ENCODE measurements at places on chromosomes 7 and 10. TPM values are rescaled to one million over a fixed set of nuclear protein-coding genes. Genes with fewer than 3 reads are reported as not detected.

Gene TMEM130
- total RNA-seq = 3.7 TPM

GRCh38 chr10:101322266-101323108, 31.5 kb upstream of the BTRC start:
- no peak overlapping the region for H3K4me3 ChIP-seq
- H3K4me1 ChIP-seq = no peaks in the 10 kb centered on the region
- DNase-seq = no peak
- H3K36me3 ChIP-seq = no peaks in the 10 kb centered on the region
- no peak overlapping the region for H3K27ac ChIP-seq

Gene PVRIG
- 1.7 TPM for total RNA-seq

Gene GRIFIN
- not detected for total RNA-seq

- no peak overlapping the region for H3K4me3 ChIP-seq
- no peak for DNase-seq
- H3K36me3 ChIP-seq = no peaks in the 10 kb centered on the region
- H3K27ac ChIP-seq = no peak overlapping the region
These were observed 926.4 kb downstream of the LRMDA start for GRCh38 chr10:76357726-76358415.

- H3K27me3 ChIP-seq = no peaks in the 10 kb centered on the region
- H3K36me3 ChIP-seq = no peaks in the 10 kb centered on the region
- DNase-seq = no peak
- H3K4me1 ChIP-seq = no peaks in the 10 kb centered on the region
- H3K27ac ChIP-seq = no peak overlapping the region
These were observed 42.1 kb downstream of the NEURL1 start for GRCh38 chr10:103535595-103535994.

- H3K4me3 ChIP-seq = no peak overlapping the region
- H3K36me3 ChIP-seq = no peaks in the 10 kb centered on the region
- H3K4me1 ChIP-seq = peaks cover 17% of the 10 kb centered on the region
- peak; percentile 72 for DNase-seq
These were observed 40.6 kb downstream of the AKR1B15 start for GRCh38 chr7:134589491-134589941.

Gene SLC26A5
- not detected for total RNA-seq

DNA sequence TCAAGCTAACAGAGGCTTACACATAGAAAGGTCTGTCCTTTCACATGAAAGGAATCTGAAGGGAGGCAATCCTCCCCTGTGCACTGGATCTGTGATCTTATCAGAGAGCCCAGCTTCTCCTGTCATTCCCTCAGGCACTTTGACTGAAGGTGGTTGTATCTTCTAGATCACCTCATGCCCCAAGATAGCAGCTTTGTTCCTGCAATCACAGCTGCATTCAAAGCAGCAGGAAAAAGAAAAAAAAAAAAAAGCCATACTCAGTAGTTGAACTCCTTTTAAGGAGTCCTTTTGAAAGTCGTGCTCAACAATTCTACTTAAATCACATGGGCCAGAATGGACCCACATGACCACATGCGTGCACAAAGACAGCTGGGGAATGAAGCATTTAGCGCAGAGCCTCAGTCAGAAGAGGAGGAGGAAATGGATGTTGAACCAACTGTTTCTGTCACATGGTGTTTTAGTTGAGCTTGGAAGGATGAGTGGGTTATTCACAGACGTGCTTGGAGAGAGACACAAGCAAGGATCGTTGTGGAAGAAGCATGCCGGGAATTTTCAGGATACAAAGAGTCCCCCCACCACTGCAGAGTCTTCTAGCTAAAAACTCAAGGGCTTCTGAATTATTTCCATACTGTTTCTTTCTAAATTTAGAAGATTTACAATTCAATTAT, 13.0 kb upstream of the PFKP start:
- no peaks in the 10 kb centered on the region for H3K36me3 ChIP-seq
- no peak for DNase-seq
- no peak overlapping the region for H3K4me3 ChIP-seq
- no peaks in the 10 kb centered on the region for H3K4me1 ChIP-seq
- no peaks in the 10 kb centered on the region for H3K27me3 ChIP-seq

Gene CAMK2B
- total RNA-seq = 3.2 TPM

Gene TMEM139
- not detected for total RNA-seq

DNA sequence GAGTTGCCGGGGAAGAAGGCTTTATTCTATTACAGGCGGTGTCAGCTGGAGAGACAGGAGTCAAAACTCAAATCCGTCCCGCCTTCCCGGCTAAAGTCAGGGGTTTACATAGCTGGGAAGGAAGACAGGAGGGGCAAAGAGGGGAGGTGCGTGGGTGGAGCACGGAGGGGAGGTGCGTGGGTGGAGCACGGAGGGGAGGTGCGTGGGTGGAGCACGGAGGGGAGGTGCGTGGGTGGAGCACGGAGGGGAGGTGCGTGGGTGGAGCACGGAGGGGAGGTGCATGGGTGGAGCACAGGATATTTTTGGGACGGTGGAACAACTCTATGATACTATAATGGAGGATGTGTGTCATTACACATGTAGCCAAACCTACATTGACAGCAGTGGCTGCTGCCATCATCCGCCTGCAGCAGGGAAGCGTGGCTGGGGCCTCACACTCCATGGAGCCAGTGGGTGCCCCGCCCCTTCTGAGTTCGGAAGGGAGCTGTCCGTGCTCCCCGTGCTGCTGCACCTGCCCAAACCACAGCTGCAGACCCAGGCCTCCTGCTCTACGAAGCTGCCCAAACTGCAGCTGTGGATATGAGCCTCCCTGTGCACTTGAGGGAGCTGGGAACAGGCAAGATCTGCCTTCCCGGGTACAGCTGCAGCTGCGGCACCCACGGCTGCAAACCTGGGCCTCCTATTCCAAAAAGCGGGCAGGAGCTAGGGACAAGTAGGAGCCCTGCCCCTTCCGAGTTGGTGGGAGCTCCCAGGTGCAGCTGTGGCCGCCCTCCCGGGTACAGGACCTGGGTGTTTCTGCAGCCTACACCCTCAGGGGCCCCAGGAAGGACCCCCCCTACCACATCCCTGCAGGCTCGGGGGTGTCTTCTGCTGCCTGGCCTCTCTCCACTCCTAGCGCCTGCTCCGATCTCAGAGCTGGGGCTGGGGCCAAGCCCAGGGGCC, 119.4 kb downstream of the DYNC2I1 start:
- H3K4me1 ChIP-seq = peaks cover 28% of the 10 kb centered on the region
- H3K27ac ChIP-seq = no peak overlapping the region
- H3K36me3 ChIP-seq = no peaks in the 10 kb centered on the region
- H3K4me3 ChIP-seq = no peak overlapping the region
- DNase-seq = no peak
- no peaks in the 10 kb centered on the region for H3K27me3 ChIP-seq

Gene FLNC
- 31.9 TPM for total RNA-seq

Gene MSS51
- total RNA-seq = 1.5 TPM

DNA sequence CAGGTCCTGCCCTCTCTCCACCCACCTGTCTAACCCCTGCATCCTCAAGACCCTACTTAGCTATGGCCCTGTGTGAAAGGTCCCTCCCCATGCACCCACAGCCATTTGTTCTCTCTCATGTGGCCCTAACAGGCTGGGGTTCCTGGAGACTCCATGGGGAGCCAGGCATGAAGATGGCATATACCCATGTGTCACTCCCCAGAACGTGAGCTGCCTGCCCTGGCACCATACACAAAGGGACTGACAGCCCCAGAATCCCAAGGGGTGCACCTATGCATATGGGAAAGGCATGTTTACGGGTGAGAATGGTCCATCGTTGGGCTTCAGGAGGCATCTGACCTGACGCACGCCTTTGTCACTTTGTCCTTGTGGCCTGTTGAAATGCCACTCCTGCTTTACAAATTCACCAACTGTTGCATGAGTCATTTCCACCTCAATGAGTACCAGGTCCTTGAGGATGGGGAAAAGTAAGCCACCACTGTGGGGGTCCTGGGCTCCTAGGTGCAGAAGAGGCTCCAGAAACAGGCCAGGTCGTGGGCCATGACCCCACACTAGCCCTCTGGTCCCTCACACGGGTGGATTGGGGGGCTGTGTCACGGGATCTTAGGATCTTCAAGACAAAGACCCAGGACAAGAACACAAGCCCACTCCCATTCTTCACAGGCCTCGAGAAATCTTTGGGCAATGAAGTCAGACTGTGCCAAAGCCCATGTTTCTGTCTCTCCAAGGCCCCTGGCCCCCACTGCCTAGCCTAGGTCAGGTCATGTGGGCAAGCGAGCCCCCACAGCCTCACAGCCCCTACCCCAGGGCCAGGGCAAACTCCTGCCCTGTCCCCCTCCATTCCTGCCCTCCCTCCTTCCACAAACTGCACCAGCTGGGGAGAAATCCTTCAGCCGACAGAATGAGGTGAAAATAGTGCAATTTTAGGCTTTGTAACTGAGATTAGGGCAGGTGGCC, 8.6 kb downstream of the GPRIN2 start:
- DNase-seq = no peak
- H3K4me1 ChIP-seq = no peaks in the 10 kb centered on the region
- H3K4me3 ChIP-seq = no peak overlapping the region
- H3K27me3 ChIP-seq = no peaks in the 10 kb centered on the region
- H3K36me3 ChIP-seq = no peaks in the 10 kb centered on the region
- H3K27ac ChIP-seq = no peak overlapping the region

DNA sequence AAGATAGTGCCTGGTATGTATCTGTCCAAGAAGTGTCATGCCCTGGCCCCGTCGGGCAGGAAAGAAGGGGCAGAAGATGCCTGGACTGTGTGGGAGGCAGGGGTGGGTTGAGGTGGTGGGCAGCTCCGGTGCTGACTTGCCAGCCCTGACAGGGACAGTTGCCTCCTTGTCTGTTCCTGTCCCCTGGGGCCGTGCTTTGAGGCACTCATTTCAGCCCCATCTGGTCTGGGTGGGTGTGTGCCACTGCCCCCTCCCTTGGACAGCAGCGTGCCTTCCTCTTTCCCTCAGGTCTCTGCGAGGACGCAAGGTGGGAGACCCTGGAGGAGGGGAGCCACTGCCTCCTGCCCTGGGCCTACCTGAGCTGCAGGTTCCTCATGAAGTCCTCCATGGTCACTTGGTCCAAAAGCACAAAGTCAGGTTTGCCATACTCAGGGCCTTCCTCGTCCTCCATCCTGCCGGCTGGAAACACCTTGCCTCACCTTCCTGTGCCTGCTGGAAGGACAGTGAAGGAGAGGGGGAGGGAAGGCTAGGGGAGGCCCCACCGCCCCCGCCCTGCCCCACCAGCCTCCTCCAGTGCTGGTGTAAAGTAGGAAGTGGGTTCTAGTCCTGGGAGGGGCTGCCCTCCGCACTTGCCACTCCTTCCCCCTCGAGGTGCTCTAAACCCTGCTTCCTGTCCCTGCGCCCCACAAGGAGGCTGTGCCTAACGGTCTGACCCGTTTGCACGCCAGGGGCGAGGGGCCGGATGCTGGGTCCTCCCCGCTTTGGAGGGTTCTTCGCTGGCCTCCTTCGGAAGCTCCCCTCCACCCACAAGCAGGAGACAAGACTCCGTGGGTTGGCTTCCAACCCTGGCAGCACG, at the start of gene MYO1G:
TSS of gene MYO1G (minus strand) at position 505 of the 856 bp plus-strand sequence. CDS start at position 451, 54 bp downstream.
- H3K4me3 ChIP-seq = peak within 1 kb of the TSS; percentile 21
- DNase-seq = no peak
- peaks cover 21% of the 10 kb centered on the region for H3K4me1 ChIP-seq
- H3K36me3 ChIP-seq = peaks cover 28% of the 10 kb centered on the region

Gene GJD4
- total RNA-seq = not detected

Gene GOLGA7B
- 2.5 TPM for total RNA-seq

Gene BTRC
- 12.5 TPM for total RNA-seq

Gene PLA2G12B
- not detected for total RNA-seq

GRCh38 chr10:905503-905902, 26.0 kb downstream of the LARP4B start:
- no peak overlapping the region for H3K27ac ChIP-seq
- no peaks in the 10 kb centered on the region for H3K27me3 ChIP-seq
- H3K4me1 ChIP-seq = no peaks in the 10 kb centered on the region
- DNase-seq = no peak

DNA sequence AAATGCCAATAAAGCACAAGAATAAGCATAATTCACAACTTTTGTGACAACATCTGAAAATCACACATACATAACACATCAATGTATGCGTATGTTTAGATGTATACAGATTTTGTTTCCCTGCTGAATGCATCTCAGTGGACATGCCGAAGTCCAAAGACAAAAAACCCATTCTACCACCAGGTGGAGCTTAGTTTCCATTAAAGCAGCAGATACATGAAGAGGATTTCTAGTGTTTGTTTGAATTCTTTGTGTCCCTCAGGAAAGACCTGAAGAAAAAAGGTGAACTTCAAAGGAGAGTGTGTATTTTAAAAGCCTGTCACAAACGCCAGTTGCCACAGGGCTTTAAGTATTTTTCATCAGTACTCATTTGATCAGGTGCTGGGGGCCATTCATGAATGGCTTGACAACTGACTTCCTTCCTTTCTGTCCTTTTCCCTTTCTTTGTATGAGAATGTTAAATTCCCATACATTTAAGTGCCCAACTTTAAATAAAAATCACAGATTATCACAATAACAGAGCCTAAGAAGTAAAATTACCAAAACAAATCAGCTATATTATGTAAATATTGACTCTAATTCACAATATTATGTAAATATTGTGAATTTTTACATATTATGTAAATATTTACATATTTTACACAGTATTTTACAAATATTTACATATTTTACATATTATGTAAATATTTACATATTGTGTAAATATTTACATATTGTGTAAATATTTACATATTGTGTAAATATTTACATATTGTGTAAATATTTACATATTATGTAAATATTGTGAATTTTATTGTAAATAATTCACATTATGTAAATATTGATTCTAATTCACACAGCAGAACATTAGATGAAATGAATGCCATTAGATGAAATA, 343.0 kb downstream of the CRPPA start:
- no peak overlapping the region for H3K27ac ChIP-seq
- no peak for DNase-seq
- H3K4me3 ChIP-seq = no peak overlapping the region
- H3K4me1 ChIP-seq = no peaks in the 10 kb centered on the region
- H3K36me3 ChIP-seq = no peaks in the 10 kb centered on the region
- no peaks in the 10 kb centered on the region for H3K27me3 ChIP-seq

DNA sequence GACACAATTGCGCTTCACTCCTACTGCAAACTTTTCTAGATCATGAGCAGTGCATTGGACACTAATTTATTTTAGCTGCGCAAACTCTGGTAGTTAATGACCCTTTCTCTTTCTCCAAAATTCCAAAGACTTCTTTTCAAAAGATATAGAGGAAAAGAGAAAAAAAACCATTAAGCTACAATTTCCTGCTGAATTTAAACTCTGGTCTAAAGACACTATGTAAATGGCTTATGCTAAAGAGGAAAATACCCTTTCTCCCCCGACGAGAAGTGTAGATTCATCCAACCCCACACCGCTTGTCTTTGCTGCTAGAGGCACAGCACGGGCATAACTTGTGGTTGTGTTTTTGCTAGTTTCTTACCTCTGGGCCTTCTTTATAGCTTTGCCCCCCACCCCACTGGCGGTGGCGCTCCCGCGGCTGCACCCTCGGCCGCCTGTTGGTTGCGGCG, 84.1 kb downstream of the SNX10 start:
- no peaks in the 10 kb centered on the region for H3K36me3 ChIP-seq
- no peak for DNase-seq
- peaks cover 21% of the 10 kb centered on the region for H3K4me1 ChIP-seq
- no peaks in the 10 kb centered on the region for H3K27me3 ChIP-seq
- peak overlapping the region; percentile 38 for H3K4me3 ChIP-seq
